Karpas-422 (cell line): ENCODE measurements at places on chromosomes 5 and 9.
A peak's percentile ranks its signal among the peaks of the same experiment; 100 is the strongest.

DNA sequence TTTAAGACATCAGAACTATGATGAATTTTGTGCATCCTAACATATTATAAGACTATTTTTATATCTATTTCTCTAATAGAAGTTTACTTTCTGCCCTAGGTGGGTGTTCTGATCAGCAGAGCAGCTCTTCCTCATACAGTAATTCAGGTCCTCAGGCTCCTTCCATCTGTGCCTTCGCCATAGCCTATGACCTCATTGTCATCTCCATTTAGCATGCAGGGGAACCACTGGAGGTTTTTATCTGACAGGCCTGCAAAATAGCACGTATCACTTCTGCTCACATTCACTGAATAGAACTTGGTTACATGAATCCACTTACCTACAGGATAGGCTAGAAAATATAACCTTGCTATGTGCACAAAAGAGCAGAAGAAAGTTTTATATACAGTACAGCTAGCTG, 159.4 kb upstream of the CCNH start:
- H3K27ac ChIP-seq: no peak overlapping the region
- no peaks in the 10 kb centered on the region for H3K27me3 ChIP-seq
- H3K4me1 ChIP-seq: no peaks in the 10 kb centered on the region
- H3K4me3 ChIP-seq: no peak overlapping the region

- no peak overlapping the region for H3K27ac ChIP-seq
- H3K36me3 ChIP-seq: no peaks in the 10 kb centered on the region
- H3K4me3 ChIP-seq: no peak overlapping the region
- no peaks in the 10 kb centered on the region for H3K27me3 ChIP-seq
Measured at GRCh38 chr5:122999947-123000563, 36.5 kb downstream of the PPIC start.

DNA sequence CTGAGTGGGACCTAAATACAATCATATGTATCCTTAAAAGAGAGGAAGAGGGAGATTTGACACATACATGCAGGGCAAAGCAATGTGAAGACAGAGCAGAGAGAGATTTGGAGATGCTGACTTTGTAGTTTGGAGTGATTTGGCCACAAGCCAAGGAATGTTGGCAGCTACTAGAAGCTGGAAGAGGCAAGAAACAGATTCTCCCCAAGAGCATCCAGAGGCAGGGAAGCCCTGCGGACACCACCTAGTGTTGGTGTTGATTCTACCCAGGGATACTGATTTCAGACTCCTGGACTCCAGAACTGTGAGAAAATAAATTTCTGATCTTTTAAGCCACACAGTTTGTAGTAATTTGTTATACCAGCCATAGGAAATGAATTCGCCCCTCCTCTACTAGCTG, 64.9 kb upstream of the OSMR start:
- H3K27ac ChIP-seq: no peak overlapping the region
- H3K36me3 ChIP-seq: no peaks in the 10 kb centered on the region
- no peak overlapping the region for H3K4me3 ChIP-seq
- H3K4me1 ChIP-seq: no peaks in the 10 kb centered on the region

DNA sequence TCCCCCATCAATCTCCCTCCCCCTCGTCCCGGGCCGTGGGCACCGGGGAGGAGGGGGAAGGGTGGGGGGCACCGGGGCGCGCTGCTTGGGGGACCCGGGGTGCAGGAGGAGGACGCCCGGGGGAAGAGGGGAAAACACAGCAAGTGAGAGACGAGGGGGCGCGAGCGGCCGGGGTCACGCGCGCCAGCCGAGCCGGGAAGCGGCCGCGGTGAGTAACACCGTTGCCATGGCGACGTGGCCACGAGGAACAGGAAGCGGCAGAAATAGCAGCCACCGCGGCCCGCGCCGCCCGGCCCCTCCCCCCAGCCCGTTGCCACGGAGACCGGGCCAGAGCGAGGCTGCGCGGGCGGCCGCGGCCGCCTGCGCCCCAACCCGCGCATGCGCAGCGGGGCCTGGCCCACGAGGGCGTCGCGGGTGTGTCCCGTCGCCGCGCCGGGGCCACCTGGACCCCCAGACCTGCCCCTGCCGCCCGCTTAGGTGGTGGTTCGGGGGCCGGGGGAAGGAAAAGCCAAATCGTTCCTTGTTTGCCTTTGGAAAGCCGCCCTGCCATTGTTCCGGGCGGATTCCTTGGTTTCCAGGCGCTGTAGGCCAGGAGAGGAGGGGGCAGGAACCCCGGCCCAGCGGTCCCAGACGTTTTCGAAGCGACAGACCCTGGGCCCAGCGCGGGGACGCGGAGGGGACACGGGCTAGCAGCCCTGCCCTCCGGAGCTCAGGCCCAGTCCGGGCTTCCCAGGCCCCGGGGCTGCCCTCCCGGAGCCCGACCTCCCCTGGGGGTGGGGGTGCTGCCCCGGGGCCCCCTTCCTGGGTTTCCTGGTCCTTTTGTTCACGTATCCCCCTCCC, 207.1 kb downstream of the C9orf50 start:
- peak overlapping the region; percentile 80 for H3K27ac ChIP-seq

DNA sequence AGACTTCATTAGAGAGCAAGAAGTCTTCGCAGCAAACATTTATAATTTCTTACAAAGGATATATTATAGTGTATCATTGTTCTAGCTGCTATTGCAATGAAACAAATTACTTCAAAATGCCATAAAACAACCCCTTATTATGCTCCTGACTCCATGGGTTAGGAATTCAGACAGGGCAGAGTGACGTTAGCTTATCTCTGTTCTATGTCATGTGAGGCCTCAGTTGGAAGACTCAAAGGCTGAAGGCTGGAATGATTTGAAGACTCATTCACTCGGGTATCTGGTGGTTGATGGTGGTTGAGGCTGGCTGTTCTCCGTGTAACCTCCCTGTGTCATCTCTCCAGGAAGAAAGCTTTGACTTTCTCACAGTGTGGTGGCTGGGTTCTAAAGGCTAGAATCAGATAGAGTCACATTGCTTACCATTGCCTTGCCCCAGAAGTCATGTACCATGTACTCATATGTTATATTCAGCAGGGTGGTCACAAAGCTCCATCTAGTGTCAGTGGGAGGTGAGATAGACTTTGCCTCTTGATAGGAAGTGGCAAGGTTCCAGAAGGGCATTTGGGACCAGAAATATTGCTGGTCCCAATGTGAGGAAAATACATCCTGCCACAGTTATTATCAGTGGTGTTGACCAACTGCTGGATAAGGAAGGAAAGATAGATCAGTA, 226.9 kb downstream of the TMEM38B start:
- no peaks in the 10 kb centered on the region for H3K36me3 ChIP-seq
- no peaks in the 10 kb centered on the region for H3K4me1 ChIP-seq
- no peak overlapping the region for H3K27ac ChIP-seq
- H3K27me3 ChIP-seq: no peaks in the 10 kb centered on the region
- H3K4me3 ChIP-seq: no peak overlapping the region
- no peak for DNase-seq

DNA sequence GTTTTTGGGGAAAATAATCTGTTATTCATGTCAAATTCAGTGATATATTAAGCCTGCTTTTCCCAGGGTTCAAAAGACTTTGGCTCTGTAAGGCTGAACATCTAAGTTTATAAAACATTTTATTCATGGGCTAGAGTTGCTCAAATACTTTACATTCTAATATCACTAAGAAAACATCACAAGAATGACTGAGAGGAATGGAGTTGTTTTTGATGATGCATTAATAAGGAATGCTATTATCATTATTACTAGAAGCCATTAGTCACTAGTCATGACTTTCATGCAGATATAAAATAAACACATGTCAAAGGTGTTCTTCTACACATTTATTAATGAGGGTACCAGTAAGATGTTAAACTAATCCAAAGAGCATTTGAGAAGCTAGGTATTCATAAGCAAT, 185.5 kb upstream of the KCNN2 start:
- no peaks in the 10 kb centered on the region for H3K36me3 ChIP-seq
- H3K27me3 ChIP-seq: no peaks in the 10 kb centered on the region
- no peak for DNase-seq
- H3K4me3 ChIP-seq: no peak overlapping the region
- H3K4me1 ChIP-seq: no peaks in the 10 kb centered on the region
